ENCODE measurements at places on chromosomes 1 and 21.
A peak's percentile ranks its signal among the peaks of the same experiment; 100 is the strongest.

- peak; percentile 24 for DNase-seq
Measured at GRCh38 chr1:63615768-63616420, 22.7 kb downstream of the PGM1 start.

GRCh38 chr1:160713161-160713560 is 1.5 kb upstream of the CD48 start:
- DNase-seq, result no peak

GRCh38 chr1:215566556-215567490 is at the start of gene KCTD3:
KCTD3 (plus strand) TSS chr1:215567304; CDS start chr1:215567686, 382 bp downstream.
- DNase-seq, result no peak

DNA sequence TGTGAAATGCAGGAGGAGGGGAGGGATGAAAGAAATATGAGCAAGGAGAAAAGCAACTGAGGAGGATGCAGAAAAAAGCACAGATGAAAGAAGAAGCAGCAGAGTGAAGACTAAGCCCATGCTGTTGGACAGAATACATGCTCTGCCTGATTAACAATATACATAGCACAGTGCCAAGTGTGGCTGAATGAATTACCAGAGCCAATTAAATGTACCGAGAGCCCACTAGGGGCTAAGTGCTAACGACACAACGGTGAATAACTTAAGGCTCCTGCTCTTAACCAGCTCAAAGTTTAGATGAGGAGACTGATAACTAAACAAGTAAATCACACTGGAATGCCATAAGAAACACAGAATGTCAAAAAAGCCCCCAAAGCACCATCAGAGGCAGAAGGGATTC is 15.6 kb downstream of the CADM3 start:
- no peak for DNase-seq

GRCh38 chr1:202643397-202644218 is 66.6 kb downstream of the SYT2 start:
- no peak for DNase-seq

Data from activated naive CD4-positive, alpha-beta T cell (primary cell).